ENCODE measurements at places on chromosomes 16 and 17.

- DNase-seq: no peak
These were observed 46.1 kb downstream of the MARVELD3 start for GRCh38 chr16:71672125-71672524.

DNA sequence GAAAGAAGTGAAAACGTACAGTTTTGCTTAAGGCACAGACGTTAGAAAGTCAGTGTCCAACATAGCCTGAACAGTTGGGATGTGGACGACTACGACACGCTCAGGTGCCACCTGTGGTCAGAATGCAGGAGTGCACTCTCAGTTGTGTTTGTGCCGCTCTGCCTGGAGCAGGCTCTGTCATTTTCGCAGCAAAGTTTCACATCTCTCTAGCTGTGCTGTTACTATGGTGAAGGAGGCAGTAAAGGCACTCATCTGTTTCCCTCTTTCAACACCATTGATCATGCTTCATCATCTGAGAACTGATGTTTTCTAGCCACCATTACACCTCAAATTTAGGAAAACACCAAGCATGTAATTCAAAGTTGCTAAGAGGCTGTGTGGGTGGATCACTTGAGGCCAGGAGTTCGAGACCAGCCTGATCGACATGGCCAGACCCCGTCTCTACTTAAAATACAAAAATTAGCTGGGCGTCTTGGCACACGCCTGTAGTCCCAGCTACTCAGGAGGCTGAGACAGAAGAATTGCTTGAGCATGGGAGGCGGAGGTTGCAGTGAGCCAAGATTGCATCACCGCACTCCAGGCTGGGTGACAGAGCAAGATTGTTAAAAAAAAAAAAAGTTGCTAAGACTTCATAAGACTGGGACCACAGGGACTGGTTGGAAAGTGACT lies 44.9 kb upstream of the DNAJA2 start:
- DNase-seq: no peak

DNA sequence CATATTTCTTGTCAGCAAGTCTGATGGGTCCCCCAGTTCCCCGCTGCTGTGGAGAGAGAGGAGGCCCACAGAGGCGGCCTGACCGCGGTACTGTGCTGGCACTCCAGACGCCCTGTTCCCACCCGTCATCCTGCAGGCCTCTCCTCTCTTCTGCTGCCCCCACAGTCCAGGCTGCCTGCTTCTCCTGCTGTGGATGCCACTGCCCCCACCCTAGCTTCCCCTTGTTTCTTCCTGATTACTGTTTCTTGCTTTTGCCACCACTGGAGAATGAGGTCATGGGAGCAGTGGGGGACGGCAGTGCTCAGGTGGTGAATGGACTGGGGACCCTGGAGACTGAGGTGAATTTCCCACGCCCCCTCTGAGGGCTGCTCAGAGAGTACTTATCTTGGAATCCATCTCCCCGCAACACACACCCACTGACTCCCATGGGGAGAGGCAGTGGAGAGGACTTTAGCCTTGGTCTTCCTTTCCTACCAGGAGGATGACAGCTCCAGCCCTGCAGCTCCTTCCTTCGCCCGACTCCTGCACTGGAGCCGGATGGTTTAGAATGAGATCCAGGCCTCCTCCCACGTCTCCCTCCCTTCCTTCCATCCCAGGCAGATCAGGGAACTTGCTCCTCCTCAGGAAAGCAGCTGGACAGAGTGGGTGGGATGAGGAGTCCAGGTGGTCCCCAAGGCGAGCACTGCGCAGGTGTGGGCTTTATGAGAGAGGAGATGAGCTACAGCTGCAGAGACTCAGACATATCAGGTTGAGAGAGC lies 60.4 kb downstream of the PLXDC1 start:
- no peak for DNase-seq

DNA sequence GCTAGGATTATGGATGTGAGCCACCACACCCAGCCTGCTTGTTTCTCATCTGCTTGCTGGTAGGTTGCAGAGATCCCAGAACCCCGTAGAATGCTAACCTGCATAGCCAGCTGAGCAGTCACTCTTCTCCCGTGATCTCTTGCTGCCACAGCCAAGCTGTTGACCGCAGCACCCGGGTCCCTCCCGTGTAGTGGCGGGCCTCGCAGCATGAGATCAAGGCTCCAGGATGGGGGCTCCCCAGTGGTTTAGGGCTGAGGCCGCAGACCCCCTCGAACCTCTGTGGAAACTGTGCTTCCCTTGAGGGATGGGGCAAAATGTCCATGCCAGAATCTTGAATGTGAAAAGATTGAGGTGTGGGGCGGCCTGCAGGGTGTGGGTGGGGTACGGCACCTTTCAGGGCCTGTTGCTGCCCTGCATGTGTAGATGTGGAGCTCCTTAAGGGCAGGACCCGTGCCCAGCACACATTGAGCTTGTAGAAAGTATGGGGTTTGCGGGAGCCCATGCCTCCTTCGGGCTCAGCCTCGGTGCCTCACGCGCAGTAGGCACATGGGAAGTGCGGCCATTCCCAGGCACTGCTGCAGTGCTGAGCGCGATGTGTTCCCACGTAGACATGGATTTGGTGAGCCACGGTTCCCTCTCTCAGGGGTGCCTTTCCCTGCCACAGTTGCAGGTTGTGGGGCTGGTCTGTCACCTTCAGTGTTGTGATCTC lies 99.9 kb downstream of the BANP start:
- no peak for DNase-seq

DNA sequence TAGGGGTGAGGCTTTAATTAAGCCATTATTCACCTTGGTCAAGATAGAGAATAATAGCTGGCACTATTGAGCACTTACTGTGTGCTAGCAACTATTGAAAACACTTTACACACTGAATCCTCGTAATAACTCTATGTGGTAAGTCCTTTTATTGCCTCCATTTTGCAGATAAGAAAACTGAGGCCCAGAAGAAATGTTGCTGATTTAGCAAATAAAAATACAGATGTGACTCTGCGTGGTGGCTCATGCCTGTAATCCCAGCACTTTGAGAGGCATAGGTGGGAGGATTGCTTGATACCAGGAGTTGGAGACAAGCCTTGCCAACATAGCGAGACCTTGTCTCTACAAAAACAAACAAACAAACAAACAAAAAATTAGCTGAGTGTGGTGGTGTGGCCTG lies 19.4 kb downstream of the OTOA start:
- DNase-seq: no peak

DNA sequence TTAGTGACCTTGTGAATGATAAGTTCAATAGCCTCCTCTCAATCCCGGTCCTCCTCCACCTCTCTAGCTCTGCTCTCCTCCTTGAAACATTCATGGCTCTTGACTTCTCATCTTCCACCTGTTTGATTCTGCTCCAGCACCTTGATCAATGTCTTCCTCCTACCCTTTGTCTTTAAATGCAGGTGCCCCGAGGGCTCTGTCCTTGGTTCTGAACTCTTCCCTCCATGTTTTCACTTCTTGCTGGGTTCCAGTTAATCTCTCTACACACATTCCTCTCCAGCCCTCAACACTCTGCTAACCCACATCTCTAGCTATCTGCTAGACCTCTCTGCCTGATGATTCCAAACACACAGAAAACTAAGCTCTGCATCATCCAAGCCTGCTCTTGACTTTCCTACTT lies 13.4 kb downstream of the CD300E start:
- DNase-seq: no peak

DNA sequence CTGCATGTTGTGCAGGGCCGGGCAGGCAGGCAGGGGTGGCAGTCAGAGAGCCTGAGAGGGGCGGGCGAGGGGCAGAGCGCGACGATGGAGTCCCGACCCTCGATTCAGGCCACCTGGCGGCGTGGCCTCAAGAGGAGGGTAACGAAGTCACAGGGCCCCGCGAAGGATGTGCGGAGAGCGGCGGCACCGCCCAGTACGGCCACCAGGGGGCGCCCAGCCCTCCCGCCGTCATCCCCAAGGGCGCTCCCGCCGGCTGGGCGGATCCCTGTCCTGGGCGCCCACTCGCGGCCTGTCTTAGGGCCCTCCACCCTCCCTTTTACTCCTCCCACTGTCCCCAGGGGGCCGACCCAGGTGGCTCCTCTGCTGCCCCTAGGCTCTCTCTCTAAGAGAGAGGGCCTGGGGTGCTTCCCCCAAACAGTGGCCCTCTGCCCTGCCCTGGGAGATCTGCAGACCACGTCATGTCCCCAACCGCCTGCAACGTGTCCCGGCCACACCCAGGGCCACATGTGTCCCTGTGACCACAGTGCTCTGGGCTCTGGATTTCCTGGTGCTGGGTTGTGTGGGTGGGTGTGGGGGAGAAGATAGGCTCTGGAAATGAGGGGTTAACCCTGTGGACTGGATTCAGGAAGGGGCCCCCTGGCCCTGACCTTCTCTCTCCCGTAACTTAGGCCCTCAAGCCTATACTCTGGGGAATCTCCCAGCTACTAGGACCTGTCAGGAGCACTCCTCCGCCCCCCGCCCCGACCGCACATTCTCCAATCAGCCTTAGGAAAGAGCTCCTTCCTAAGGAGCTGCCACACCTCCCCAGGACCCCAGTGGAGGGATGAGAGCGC lies 5.9 kb downstream of the DPEP2 start:
- no peak for DNase-seq

DNA sequence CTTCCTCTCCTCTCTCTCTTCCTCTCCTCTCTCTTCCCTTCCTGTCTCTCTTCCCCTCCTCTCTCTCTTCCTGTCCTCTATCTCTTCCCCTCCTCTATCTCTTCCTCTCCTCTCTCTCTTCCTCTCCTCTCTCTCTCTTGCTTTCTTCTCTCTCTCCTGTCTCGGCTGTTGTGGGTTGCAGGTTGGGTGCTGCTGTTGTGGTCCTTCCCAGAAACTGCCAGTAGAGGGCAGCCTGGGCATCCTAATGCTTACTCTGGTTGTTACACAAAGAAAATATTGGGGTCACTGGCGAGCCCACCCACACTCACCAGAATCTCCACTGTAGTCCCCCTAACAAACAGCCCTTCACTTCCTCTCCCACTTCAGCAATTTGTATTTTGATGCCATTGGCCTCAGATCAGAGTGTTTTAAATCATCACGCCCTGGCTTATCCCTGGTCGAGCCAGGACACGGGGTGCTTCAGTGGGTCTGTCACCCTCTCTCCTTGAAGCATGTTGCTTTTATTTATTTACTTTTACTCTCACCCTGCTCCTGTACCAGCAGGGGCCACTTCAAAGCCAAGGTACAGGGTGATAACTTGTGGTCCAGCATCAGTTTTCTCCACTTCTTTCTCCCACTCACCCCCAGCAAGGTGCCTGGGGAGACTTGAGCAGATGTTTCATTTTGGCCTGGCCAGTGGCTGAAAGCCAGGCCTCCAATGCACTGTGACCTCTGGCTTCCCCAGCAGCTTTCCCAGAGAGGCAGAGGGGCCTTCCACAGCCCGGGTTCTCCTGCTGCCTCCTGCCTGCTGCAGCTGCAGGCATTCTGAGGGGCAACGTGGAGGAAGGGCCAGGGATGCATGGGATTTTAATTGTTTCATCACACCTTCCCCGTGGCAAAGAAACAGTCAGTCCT lies 4.7 kb upstream of the MMP15 start:
- no peak for DNase-seq

GRCh38 chr17:18246109-18246725 lies 12.3 kb downstream of the FLII start:
- DNase-seq: no peak

GRCh38 chr16:69108064-69108904 lies 2.8 kb downstream of the HAS3 start:
- DNase-seq: no peak

GRCh38 chr16:86737083-86737482 lies 158.7 kb downstream of the FOXL1 start:
- DNase-seq: no peak

GRCh38 chr16:69823831-69824563 lies 61.9 kb downstream of the WWP2 start:
- no peak for DNase-seq

DNA sequence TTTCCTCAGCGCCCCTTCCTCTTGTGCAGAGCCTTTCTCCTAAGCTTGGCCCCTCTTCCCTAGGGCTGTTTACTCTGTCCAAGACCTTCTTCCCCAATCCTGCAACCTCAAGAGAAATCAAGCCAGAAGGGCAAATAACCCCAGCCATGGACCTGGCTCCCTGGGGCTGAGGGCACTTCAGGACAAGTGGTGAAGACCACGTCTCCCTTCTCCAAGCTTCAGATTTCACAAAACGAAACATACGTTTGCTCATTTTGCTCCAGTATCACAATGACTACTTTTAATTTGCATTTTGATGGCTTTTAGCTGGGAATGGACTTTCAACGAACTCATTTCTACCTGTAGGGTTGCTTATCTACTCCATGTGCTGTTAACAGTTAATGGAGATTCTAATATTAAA lies 139.8 kb upstream of the CACNG5 start:
- no peak for DNase-seq

- no peak for DNase-seq
These were observed 97.4 kb downstream of the SLC39A11 start for GRCh38 chr17:72995008-72995656.

DNA sequence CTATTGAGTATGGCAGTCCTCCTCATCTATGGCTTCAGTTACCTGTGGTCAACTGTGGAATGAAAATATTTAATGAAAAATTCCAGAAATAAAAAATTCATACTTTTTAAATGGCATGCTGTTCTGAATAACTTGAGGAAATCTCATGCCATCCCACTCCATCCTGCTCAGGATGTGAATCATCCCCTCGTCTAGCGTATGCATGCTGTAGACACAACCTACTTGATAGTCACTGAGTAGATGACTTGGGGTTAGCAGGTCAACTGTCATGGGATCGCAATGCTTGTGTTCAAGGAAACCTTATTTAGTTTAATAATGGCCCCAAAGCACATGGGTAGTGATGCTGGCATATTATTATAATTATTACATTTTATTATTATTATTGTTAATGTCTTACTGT lies 4.8 kb upstream of the VAC14 start:
- DNase-seq: no peak

- DNase-seq: no peak
These were observed 12.2 kb upstream of the MMD start for GRCh38 chr17:55433629-55434422.

DNA sequence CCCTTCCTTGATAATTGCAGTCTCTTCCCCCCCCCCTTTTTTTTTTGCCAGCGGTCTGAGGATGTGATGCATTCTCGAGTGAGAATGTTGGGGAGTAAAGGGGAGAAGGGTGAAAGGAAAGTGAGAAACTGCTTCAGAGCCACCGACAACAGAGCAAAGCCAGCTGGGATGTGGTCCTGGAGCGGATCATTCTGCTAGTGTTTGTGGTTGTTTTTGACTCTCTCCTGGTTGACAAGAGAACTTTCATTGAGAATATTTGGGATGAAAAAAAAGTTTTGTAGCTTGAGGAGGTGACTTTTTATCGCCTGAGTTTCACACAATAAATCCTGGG lies 1.3 kb downstream of the NF1 start:
- DNase-seq: no peak

Measured in NCI-H1048 (cell line).